Activated naive CD4-positive, alpha-beta T cell (primary cell): ENCODE measurements at places on chromosomes 6 and 20.

GRCh38 chr20:50172347-50173013 is 18.1 kb upstream of the CEBPB start:
- no peak for DNase-seq

GRCh38 chr20:46690219-46691106 is 1.2 kb upstream of the TP53RK start:
- DNase-seq = no peak

- DNase-seq = no peak
Observed at GRCh38 chr20:39904476-39905112, 784.4 kb downstream of the MAFB start.

GRCh38 chr6:41733360-41733706 is 2.1 kb downstream of the TFEB start:
- no peak for DNase-seq

DNA sequence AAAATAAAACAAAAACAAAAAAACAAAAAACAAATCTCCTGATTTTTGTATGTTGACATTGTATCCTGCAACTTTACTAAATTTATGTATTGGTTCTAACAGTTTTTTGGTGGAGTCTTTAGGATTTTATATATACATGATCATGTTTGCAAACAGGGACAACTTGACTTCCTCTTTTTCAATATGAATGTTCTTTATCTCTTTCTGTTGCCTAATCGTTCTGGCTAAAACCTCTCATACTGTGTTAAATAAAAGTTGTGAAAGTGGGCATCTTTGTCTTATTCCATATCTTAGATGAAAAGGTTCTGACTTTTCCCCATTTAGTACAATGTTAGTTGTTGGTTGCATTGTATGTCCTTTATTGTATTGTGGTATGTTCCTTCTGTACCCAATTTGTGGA is 261.7 kb upstream of the NOX3 start:
- DNase-seq = no peak

DNA sequence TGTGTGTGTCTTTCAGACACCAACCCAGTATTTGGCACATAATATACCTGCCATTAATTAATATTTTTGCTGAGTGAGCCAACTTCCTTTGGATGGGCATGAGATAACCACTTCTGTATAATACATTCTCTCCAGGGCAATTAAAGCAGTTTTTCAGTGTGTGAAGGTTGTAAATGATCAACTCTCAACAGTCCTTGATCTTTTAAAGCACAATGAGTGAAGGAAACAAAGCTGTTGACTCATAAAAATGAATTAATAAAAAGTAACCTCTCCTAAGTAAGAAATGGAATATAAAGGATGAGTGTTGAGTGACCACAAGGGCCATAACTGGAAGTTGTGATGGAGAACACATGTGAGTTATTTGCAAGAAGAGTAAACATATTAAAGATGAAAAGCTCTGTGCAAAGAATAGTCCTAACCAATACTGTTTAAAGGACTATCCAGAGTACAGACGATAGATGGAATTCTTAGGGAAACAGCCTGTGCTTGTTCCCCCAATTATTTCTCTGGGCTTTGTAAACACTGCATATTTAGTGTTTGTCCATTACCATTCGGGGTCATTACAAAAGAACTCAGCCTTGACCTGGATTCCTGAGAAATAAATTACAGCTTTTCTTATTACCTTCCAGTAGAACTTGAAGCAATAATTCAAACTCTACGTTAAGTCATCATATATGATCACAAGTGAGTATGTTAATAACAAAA is 446.2 kb downstream of the PLCB1 start:
- no peak for DNase-seq

DNA sequence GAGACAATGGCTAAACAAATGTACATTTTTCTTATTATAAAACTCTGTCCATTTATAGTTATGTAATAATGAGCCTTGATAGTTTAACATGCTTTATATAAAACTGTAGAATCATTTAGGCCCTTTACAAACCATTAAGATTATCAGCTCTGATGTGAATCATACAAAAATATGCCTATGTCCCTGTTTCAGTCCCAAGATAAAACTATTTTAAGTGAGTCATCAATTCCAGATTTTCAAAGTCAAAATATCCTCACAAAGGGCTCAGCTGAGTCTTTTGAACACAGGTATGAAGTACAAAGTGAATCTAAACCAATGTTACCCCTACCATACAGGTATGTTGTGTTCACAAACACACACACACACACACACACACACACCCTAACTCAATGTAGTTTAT is 88.0 kb downstream of the PTPRK start:
- no peak for DNase-seq

DNA sequence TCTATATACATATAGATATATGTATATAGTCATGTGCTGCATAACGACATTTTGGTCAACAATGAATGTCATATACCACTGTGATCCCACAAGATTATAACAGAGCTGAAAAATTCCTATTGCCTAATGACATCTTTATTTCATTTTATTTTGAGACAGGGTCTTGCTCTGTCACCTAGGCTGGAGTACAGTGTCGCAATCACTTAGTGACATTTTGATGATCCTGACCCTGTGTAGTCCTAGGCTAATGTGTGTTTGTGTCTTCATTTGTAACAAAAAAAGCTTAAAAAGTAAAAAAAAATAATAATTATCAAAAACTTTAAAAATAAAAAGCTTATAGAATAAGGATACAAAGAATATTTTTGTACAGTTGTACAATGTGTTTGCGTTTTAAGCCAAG is 4.0 kb upstream of the FAM8A1 start:
- no peak for DNase-seq

DNA sequence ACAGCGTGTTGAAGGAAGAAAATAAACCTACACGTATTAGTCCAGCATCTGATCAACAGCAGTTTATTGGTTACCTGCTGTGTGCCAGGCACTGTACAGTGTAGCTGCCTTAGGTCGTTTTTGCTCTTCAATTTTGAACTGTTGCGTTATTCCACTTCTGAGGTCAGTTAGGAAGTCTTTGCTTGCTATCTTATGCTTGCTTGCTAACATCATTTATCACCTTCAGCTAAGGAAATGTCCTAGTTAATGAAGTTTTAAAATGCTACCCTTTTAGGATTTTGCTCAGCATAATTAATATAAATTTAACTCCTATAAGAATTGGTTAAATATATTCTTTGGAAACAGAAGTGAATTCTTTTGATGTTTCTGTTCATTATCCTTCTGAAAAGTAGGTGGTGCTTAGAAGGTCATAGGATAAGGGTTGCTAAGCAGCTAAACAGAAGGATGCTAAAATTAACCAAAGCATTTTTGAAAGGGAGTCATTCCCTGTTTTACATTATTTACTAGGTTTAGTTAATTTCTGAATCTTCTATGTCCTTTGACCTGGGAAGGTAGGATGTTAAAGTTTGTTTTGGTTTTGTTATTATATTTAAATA is 3.4 kb downstream of the RREB1 start:
- no peak for DNase-seq
